Stimulated activated CD4-positive, alpha-beta T cell treated with anti-CD3 and anti-CD28 coated beads, Interleukin-15, amount 100 ng/mL, for 1 hour (primary cell): ENCODE measurements at places on chromosomes 5 and 9.

DNA sequence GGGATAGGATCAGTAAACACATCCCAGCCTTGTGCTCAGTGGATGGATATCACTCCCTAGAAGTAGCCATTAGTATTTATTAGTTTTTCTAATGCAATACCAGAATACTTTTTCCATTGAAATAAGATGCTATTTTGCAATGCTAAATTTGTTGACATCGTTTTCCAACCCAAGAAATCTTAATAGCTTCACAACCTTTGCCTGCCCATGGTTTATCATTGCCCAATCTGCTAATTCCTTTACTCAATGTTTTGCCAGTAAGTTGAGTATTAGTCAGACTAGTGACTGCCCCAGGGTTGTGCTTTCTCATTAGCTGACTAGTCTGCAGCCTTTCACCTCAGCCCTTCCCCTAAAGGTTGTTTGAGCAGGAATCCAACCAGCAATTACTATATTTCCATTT is 62.9 kb downstream of the NREP start:
- no peak for DNase-seq

DNA sequence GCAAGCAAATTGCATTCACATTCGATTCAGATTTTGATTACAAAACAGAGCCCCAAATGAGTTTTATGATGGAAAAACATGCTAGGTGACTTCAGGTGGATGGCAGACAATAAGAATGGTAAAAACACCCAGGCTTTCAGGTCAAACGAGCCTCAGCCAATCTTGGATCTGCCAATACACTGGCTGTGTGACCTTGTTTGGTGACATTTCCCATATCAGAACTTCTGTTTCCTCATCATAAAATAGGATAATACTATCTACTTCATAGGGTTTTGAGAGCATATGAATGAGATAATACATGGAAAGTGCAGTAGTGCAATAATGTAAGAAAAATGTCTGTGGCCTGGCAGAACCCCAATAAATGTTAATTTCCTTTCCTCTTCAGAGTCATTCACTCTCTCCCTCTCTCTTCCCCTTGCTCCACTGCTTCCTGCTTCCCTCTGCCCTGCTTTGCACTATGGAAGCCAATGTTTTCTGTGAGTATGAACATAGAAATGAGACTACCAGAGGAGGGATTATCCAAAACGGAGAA is 54.7 kb downstream of the SH3RF2 start:
- no peak for DNase-seq

GRCh38 chr5:99926463-99926862 is 608.7 kb upstream of the FAM174A start:
- DNase-seq = no peak

DNA sequence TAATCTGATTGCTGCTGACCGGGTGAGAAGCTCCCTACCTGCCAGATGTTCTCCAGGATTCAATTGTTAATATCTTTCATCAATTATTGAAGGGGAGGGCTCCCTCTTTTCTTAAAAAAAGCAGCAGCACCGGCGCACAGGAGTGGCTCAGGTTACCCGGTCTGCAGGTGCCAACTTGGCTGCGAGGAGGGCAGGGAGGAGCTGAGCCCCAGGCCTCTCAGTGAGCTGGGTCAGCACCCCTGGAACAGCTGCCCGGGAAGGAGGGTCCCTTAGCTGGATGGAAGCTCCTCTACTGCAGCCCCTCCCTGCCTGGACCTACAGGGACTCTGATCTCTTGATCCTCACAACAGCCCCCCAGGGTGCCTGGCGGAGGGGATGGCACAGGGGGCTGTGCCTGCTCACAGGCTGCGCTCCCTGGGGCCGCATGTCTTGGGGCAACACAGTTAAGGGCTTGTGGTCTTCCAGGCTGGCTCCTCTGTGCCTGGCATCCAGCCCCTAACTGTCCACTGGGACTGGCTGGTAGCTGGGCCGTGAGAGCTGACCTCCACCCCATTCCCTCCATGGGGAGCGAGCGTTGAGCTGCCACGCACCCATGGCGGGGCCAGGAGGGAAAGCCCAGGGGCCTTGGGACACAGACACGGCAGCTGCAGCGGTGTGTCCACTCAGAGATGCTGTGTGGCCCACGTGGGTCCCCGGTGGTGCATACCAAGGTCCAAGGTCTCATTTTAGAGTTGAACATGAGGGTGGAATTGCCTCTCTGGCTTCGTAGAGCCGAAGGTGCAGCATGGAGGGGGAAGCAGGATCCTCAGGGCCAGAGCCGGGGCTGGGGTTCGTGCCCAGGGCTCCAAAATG is 28.6 kb upstream of the TMEM250 start:
- no peak for DNase-seq

DNA sequence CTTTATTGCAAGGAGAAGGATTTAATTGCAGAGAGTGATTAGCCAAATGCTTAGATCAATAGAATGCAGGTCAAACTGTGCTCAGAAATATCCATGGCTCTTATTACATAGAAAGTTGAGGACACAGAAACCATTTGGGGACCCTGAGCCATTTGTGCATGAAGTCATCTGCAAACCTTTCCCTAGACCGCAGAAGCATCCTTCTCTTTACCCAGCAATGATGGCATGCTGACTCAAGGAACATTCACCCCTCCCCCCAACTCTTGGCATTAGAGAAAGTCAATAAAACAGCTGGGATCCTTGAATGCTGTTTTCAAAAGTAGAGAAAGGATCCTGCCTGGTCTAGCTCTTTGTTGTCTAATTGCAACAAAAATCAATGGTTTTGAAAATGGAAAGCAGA is 73.5 kb downstream of the PPP2R2B start:
- DNase-seq = no peak
